Left forelimb (tissue), 1 donor: ENCODE measurements at places on chromosomes 1 and 21.
A peak's percentile ranks its signal among the peaks of the same experiment; 100 is the strongest.

DNA sequence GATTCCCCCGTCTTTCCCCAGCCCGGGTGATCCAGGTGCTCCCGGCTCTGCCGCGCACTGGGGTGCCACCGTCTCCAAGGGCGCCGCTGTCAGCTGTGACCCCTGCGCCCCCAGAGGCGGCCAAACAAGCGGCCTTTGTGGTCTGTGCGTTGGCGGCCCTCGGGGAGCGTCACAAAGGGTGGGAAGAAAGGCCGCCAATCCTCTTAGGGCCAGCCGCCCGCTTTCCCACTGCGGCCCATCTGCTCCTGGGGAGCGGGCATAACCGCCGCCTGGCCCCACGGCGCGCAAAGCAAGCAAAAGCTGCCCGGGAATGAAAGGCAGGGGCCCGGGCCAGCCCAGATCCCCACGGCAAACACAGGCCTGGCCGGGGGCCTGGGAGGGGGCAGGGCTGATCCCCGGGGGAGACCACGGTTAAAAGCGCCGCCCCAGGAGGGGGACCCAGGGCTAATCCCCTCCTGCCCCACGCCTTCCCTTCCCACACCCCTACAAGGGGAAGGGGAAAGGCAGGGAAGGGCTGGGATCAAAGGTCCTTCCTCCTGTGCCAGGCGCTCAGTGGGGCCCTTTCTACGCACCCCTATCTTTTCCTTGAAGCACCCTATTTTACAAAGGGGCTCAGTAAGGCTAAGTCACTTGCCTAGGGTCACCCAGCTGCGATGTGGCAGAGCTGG, 24.0 kb downstream of the C1QB start:
- no peak for DNase-seq

- peak; percentile 87 for DNase-seq
Measured at GRCh38 chr1:150548632-150549495, at the start of gene ADAMTSL4. ADAMTSL4 (plus strand) TSS chr1:150549408; CDS start chr1:150552289, 2,881 bp downstream.

DNA sequence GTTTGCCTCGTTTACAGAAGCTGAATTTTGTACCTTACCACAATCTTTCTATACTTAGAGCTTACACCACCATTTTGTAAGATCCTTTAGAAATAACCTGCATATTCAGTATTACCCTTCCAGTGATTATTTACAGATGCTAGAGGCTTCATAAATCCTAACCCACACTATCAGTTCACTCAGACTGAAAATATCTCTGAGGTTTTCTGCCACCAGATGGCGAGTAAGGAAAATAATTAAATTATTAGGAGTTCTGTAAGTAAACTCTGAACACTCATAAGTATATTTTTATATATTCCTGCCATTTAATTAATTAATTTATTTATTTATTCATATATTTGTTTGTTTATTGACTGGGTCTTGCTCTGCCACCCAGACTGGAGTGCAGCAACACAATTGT, 1635.2 kb downstream of the PLA2G4A start:
- no peak for DNase-seq

- DNase-seq: no peak
Measured at GRCh38 chr1:94753171-94753972, 66.8 kb upstream of the SLC44A3 start.
